ENCODE measurements at places on chromosomes 5 and 9.

DNA sequence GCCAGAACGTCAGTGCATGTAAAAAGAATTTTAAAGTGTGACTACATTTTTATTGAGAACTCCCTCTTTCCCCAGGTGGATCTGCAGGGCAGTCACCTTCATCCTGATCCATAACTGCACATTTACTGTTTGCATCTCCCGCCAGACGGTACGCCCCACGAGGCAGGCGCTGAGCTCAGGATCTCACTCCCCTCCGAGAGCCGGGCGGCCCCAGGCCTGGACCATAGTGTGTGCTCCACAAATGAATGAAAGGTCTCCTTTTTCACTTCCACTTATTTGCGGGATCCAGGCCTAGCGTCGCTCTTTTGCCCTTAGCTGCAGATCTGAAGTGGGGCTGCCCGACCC is 378 bp downstream of the DROSHA start:
- DNase-seq, result no peak

DNA sequence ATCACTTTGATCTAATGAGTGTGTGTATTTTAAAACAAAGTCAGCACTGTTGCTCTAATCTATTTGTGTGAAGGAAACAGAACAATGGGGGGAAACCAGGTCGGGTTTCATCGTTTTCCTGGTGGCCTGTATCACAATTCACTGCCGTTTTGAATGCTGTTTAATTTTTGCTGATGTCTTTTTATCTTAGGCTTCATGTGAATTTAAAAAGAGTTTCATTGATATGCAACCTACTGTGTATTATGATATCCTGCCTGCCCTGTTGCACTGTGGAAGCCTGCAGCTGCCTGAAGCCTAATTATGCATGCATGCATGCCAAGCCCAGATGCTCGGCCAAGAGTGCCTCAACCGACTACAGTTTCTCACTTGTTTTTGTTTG is 307.5 kb downstream of the ZNF608 start:
- DNase-seq, result no peak

GRCh38 chr9:132994410-132995120 is 16.1 kb downstream of the GFI1B start:
- no peak for DNase-seq

DNA sequence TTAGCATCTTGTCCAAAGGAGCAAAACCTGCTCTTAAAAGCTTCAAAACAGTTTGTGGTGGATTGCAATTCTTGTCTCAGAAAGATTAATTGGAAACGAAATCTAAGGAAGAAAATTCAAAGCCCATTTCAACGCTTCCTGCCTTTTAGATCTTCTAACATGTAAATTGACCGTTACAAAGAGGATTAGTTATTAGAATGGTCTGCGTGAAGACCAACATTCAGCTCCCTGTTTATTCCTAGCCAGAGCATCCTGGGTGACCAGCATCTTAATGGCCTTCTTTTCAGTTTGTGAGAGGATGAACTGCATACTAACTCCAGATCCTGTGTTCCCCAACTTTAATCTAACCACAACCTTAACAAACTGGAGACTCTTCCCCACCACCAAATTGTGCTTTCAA is 109.9 kb upstream of the SLC1A3 start:
- DNase-seq, result no peak

- no peak for DNase-seq
Observed at GRCh38 chr9:80899208-80899607, 790.1 kb downstream of the TLE1 start.

- DNase-seq, result no peak
Observed at GRCh38 chr5:115671939-115672338, 46.1 kb upstream of the TMED7 start.

GRCh38 chr5:78221964-78222451 is 72.5 kb downstream of the AP3B1 start:
- no peak for DNase-seq

GRCh38 chr9:75455444-75455921 is 367.2 kb downstream of the OSTF1 start:
- no peak for DNase-seq

GRCh38 chr5:102815084-102815483 is 60.0 kb downstream of the PAM start:
- DNase-seq, result no peak

- no peak for DNase-seq
Observed at GRCh38 chr5:80125962-80126480, 90.9 kb downstream of the THBS4 start.

DNA sequence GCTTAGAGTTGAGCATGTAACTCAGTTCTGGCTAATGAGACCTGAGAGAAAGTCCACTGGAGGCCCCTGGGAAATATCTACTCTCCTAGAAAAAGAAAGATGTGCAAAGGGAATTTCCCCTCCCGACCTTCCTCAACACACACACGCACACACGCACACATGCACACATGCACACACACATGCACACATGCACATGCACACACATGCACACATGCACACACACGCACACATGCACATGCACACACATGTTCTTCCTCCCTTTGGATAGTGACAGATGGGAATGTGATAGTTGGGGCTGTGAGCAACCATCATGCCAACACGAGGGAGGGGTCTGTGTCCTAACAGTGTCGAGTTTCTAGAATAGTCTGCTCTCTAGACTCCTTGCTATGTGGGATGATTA is 148.2 kb upstream of the EGFLAM start:
- DNase-seq, result no peak

- no peak for DNase-seq
Observed at GRCh38 chr5:125559296-125559695, 812.9 kb upstream of the ZNF608 start.

DNA sequence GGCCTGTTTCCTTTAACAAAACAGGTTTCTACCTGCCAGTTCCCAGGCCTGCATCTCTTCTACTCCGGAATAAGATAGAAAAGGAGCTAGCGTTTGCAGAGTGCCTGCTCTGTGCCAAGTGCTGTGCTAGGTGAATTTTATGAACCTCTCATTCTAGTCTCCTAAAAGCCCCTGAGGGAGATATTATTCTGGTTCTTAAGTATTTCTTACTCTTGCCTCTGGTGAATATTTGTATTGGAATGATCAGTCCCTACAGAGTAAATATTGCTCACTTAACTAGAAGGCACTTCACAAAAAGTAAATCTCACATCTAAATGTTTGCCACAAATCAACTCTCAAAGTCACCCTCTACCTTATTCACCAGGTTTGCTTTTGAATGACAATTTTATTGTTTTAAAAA is 227.1 kb downstream of the AUH start:
- DNase-seq, result no peak

GRCh38 chr5:143922718-143923117 is 110.8 kb downstream of the HMHB1 start:
- DNase-seq, result no peak

All from activated effector memory CD4-positive, alpha-beta T cell treated with Interleukin-2 at 50 U/mL for 16 hours (primary cell).